ENCODE measurements at places on chromosomes 5 and 9.

DNA sequence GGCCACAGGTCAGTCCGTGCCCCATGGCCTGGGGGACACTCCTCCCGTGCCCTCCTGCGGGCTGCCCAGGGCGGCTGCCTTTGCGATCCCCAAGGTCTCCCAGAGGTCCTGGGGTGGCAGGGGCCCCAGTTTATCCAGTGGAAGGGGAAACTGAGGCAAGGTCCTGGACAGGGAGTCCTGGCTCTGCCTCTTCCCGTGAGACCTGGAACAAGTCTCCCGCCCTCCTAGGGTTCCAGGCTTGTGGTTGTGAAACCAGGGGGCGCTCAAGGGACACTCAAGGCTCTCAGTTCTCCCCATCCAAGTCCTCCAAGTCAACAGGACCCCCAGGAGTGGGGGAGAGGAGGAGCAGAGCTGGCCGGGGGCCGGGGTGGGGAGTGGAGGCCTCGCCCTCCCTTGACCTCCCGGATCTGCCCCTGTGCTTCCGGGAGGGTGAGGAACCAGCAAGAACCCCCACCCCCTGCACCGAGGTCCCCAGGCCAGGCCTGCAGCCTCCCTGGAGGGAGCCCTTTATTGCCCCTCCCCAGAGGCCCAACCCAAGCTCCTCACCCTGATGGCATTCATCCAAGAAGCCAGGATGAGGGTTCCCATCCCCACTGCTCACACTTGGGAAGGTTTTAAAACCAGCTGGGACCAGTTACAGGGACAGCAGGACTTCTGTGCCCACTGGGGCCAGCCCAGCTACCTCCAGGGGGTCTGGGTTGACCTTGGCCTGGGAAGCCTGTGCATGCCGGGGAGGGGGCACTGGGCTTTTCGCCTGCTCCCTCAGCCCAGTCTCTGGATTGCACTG, 24.7 kb upstream of the TMEM250 start:
- peak; percentile 61 for DNase-seq

DNA sequence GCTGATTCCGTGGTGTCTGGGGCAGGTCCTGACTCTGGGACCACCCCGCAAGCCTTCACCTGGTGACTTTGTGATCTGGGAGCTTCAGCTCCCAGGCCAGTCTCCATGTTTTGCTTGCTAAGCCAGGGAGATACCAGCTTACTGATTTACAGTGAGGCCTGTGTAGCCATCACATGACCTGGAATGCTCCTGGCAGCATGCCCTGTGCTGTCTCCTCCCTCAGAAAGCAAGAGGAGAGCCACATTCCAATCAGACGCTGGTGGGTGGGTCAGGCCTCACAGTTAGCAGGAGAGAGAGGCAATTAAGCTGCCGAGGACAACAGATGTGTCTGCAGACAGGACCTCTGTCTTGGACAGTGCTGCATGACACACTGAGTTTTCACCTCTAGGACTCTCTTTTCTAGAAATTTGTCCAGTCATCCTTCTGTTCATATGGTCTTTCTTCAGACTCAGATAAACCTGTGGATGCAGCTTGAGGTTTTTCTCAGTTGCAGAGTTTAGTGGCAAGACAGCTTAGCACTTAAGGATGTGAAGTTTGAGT, 24.4 kb upstream of the GRPEL2 start:
- DNase-seq: peak; percentile 81

DNA sequence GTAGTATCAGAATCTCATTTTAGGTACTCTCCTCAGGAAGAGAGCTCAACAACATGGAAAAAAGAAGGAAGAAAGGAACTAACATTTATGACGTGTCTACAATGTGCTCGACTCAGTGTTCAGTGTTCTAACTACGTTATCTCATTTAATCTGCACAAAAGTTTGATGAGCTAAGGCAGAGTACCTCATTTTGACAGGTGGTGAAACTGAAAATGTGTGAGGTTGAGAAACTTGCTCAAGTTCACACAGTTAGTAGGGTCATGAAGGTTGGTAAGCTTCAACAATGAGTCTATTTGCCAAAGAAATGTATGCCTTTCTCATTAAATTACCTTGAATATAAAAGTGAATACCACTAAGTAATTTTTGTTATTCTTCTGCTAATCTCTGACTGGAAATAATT, 165.1 kb downstream of the CAAP1 start:
- DNase-seq: no peak

GRCh38 chr5:38189081-38189504, 69.3 kb upstream of the EGFLAM start:
- DNase-seq: no peak

DNA sequence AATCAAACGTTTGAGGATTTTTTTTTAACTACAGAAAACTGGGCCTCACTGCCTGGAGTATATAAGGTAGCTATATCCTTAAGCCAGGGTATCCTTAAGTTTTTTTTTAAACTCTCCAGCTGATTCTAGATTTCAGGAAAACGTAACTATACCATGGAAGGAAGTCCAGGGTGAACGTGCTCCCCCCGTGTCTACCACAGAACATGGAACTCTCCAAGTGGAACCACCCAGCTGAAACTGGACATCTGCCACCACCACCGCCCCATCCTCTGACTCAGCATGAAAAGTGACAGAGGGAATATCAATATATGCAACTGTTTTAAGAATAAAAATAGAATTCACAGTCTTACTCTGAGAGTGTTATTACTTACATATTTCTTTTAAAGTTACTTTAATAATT, 61.3 kb downstream of the DROSHA start:
- no peak for DNase-seq

DNA sequence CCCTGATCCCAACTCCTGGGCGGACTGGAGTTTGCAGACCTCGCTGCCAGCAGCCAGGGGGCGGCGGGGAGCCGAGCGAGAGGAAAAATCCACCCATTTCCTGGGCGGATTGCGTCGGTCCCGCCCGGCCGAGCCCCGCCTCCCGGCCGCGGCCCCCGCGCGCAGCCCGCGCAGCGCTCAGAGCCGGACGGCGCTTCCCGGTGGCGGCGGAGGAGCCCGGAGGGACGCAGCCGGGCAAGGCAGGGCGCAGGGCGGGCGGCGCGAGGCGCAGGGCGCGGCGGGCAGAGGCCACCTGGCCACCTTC, at the start of gene OLFM1:
TSS of gene OLFM1 (plus strand) at position 180 of the 304 bp plus-strand sequence. CDS start 322 bp downstream, outside the sequence.
- peak; percentile 65 for DNase-seq

- no peak for DNase-seq
These were observed 473.6 kb upstream of the FTMT start for GRCh38 chr5:121378046-121378445.

- no peak for DNase-seq
These were observed 26.6 kb upstream of the OBP2B start for GRCh38 chr9:133235549-133236222.

- no peak for DNase-seq
These were observed 40.5 kb upstream of the CTSL start for GRCh38 chr9:87685441-87685840.

DNA sequence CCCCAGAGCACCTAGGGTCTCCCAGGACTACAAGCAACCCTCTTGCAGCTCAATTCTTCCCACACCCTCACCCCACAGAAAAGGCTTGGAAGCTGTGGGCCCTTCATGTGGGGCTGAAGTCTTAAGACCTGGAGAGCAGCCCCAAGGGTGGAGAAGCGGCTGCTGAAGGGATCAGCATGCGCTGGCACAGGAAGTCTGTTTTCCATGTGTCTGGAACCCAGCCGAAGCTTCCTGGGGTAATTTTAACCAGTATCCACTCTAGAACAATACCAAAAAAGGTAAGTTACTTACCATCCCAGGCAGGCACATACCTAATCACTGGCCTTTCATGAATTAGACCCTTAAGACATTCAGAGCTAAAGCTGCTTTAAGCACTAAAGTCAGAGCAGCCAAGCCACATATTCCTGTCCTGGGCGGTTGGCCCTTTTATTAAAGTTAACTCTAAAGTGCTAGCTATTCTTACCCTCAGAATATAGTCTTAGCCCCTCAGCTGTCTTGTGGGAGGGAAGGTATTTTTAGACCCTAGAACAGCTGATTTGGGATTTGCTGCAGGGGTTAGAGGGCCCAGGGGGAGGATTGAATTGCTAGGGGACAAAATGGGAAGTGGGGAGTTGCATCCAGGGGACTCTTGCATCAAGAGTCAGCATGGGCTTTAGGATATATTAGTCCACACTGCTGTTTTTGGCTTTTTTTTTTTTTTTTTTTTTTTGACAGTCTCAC, 6.9 kb downstream of the IL17B start:
- no peak for DNase-seq

- DNase-seq: peak; percentile 62
These were observed 66.8 kb downstream of the ARL15 start for GRCh38 chr5:54243483-54244080.

DNA sequence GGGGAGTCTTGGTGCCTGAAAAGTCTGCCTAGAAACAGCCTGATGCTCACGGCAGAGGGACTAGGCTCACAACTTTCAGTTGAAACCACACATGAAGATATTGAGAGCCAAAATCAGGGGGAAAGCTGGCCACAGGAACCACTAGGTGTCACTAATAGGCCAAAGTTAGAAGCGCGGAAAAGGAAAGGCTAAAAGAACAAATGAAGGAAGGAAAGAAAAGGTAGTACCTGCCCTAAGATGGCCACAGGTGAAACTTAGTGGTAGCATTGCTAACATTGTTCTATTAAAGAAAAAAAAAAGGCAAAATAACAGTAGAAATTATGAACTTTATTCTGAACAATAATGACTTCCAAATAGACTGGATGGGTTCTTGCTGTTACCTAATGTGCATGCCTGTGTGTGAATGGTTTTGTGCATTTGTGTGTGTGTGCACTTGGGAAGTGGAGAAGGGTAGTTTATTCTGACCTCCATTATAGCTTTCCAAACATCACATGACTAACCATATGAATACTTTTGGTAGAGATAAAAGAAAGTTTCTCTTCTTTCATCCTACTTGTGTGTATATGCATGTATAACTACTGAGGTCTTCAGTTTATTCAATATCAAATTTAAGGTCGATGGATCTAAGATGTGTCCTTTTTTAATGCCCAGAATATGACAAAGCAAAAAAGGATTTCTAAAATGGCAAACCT, 2.1 kb upstream of the RFESD start:
- DNase-seq: peak; percentile 67

DNA sequence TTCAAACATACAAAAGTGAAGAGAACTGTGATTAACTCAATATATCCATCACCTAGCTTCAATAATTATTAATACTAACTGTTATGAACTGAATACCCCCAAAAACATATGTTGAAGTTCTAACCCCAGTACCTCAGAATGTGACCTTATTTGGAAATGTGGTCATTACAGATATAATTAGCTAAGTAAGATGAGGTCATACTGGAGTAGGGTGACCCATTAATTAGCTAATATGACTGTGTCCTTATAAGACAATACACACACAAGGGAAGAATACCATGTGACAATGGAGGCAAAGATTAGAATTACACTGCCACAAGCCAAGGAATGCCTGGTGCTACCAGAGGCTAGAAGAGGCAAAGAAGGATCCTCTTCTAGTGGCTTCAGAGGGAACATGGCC, 7.8 kb downstream of the RRAGA start:
- no peak for DNase-seq

DNA sequence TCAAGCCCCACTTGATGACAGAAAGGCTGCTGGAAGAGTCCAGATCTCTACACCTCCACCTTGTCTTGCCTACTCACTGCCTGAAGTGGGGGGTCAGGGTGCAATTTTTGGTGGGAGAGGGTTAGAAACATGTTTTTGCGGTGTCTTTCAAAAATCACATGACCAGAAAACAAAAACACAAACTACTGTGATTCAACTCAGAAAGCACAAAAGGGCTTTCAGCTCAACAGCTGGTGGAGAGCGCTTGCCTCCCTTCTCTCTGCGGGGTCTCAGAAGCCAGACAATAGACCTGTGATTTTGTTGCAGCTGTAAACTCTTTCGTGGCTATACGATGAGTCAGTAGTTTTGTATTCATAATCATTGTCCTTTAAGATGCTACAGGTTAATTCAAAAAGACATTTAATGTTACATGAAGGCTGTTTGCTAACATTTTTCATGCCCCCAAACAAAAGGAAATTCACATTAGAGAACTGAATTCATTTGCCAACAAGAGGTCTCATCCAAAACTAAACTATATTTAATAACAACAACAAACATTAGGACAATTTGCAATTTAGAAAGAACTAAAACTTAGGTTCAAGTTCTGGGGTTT, 172.6 kb upstream of the RAI14 start:
- DNase-seq: no peak

DNA sequence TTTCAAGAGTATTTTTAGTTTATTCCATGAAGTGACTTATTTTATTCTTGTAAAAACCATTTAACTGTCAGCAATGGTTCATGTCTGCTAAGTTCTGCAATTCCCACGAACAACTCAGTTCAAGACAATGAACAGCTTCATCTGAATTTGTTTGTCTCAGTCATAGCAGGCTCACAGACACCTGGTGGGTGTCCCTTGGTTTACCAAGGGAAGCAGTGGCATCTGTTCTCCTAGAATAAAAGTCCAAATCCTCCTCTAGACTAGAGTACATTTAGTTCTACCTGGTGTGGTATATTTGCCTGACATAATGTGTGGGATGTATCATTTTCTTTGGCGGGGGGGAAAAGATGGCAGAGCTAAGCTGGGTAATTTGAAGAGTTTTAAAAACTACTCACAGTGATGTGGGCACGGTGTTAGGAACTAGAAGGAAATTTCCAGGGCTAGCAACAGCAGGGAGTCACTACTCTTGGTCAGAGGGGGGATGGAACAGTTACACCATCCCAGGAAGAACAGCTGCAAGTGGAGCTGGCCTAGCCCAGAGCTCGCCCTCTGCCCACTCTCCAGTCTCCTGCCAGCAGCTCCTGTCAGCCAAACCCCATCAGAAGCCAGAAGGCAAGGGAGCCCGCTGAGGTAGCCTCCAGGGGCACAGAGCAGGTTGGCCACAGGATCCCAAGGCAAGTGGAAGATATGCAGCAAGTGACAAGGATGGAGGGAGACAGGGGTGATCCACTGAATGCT, 100.3 kb downstream of the PJA2 start:
- no peak for DNase-seq

- no peak for DNase-seq
These were observed 736.7 kb upstream of the WWC1 start for GRCh38 chr5:167554564-167555290.

GRCh38 chr9:110048976-110049698, 158.8 kb downstream of the C9orf152 start:
- DNase-seq: peak; percentile 35

- no peak for DNase-seq
These were observed 42.3 kb downstream of the PLPP1 start for GRCh38 chr5:55492449-55492848.

DNA sequence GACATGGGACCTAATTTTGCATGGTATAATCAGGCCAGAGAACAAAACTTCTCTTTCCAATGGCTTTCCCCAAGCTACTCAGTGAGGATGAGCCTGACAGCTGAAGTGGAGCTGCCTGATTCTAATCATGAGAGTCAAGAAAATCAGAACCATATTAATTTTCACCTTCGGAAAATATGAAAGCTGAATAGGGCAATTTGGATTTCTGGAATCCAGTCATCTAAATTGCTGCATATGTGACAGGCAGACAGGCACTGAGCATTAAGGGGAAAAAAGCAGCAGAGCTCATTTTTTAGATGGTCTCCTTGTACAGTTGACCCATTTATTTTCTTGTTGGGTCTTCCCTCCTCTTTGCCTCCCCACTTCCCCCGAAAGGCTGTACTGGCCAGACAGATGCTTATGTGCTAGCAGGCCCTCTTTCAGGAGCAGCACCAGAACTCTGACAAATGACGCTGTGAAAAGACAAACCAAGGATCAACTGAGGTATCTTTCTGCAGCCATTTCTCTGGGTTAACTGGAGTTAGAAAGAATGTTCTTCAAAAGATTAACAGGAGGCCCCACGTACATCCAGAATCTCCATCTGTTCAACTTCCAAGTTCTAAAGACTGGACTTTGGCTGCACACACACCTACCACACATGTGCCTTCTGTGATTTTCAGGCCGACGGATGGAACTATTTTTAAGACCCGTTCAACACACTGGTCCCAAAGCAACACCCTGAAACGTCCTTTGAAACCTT, 175.2 kb downstream of the DCP2 start:
- DNase-seq: no peak

Data from Caco-2 (cell line).